Midbrain (tissue), 1 donor: ENCODE measurements at places on chromosomes 13 and 19.

GRCh38 chr13:44031555-44031954, 151.9 kb downstream of the LACC1 start:
- DNase-seq: no peak

- no peak for DNase-seq
Measured at GRCh38 chr19:33411621-33412180, 38.2 kb downstream of the CEBPG start.

- DNase-seq: no peak
Measured at GRCh38 chr19:46287585-46287984, 9.3 kb upstream of the HIF3A start.

GRCh38 chr13:44103429-44104196, 223.9 kb downstream of the LACC1 start:
- DNase-seq: no peak

DNA sequence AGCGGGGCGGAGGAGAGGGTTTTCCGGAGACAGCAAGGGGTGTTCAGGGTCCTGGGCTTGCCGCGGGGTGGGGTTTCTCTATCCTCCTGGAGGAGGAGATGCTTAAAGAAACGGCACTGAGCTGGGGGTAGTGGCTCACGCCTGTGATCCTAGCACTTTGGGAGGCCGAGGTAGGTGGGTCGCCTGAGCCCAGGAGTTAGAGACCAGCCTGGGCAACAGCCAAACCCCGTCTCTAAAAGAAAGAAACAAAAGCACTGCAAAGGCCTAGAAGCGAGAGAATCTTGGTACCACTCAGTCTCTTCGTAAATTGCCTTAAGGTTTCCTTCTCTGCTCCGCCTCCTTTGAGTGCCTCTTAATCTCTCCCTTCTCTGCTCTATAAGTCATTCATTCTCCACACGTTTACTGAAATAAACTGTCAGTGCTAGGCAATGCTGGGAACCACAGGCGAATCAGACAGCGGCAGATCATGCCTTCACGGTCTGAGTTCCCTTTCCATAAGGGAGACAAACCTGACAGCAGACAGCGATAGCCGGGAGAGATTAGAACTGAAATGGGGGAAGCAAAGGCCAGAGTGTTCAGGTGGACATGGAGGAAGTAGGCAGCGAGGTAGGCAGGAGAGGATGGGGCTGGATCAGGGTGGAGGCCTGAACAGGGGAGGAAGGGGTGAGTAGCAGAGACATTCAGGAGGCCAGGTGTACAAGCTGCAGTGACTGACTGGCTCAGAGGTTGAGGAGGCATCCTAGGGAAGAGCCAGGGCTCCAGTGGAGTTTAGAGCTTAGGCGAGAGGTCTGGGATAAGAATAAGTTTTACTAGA, 580 bp downstream of the EIF3K start:
- no peak for DNase-seq

- DNase-seq: no peak
Measured at GRCh38 chr19:35314858-35315470, 14.0 kb upstream of the CD22 start.

GRCh38 chr13:41231786-41232185, 31.6 kb downstream of the MTRF1 start:
- DNase-seq: no peak

GRCh38 chr13:49494645-49495044, 1.1 kb upstream of the PHF11 start:
- DNase-seq: no peak

DNA sequence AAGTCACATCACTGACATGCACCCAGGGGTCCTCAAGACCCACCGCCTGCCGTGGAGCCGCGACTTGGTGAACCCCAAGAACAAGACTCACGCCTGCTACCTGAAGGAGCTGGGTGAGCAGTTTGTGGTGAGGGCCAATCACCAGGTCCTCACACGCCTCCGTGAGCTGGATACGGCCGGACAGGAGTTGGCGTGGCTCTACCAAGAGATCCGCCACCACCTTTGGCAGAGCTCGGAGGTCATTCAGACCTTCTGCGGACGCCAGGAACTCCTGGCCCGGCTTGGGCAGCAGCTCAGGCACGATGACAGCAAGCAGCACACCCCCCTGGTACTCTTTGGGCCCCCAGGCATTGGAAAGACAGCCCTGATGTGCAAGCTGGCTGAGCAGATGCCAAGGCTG, 29.7 kb downstream of the NWD1 start:
- DNase-seq: no peak

DNA sequence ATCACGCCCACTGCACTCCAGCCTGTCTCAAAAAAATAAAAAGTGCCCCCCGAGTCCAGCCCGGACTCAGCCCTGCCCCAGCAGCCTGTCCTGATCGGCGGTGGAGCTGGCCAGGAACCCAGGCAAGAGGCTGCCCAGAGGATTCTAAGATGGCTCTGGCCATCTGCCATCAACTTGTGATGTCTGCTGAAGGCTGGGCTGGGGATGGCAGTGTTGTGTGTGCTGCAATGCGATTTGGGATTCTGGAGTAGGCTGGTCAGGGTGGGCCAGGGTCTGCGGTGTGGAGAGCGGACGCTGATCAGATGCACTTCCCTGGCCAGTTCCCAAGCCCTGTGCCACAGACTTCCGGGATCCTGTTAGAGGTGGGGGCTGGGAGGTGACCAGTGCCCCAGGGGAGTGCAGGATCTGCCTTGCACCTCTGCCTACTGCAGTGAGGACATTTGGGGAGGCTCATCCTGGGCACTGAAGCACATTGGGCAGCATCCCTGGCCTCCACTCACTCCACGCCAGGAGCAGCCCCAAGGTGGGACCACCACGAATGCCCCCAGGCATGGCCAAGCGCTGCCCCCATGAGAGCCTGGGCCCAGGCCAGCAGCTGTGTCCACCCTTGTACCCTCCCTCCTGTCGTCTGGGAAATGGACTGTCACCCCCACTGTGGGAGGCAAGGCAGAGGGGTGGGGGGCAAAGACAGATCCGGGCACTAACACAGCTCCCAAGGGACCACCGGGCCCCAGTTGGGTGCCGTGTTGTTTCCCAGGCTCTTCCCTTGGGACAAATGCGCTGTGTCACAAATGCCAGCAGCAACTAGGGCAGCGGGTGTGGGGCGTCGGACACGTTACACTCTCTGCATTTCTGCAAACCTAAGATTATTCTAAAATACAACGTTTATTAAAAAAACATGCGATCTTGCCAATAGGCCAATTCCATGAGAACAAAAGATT, 3.4 kb upstream of the TBXA2R start:
- no peak for DNase-seq

- DNase-seq: no peak
Measured at GRCh38 chr13:90645582-90645981, 701.9 kb upstream of the MIR17HG start.

GRCh38 chr13:65330287-65330686, 1899.8 kb downstream of the PCDH9 start:
- DNase-seq: no peak

- peak; percentile 21 for DNase-seq
Measured at GRCh38 chr13:108549934-108550333, 79.5 kb upstream of the MYO16 start.

DNA sequence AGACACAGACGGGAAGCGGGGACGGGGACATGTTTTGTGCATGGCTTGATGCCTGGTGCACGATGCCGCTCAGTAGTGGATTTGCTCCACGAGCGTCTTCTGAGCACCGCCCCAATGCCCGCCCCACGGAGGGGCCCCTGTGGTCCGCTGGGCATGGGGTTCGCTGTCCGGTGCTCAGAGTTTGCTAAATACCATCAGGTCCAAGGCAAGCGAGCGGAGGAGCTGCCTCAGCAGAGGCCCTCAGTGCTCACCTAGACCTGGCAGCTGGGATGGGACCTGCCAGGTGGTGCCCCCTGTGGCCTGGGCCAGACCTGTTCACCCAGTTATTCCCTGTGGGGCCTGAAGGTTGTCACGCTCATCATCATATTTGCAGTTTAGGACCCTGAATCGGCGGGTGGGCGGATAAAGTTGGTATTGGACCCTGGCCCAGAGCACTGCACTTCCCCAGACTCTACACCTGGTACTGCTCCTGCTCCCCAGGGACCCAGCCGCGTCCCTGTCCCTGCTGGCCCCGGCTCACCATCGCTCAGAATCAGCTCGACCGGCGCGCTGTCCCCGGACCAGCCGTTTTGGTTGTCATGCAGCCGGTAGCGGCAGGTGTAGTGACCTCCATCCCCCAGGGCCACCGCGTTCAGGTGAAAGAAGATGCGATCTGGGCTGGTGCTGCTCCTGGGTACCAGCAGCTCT, 2.3 kb downstream of the A1BG start:
- no peak for DNase-seq

DNA sequence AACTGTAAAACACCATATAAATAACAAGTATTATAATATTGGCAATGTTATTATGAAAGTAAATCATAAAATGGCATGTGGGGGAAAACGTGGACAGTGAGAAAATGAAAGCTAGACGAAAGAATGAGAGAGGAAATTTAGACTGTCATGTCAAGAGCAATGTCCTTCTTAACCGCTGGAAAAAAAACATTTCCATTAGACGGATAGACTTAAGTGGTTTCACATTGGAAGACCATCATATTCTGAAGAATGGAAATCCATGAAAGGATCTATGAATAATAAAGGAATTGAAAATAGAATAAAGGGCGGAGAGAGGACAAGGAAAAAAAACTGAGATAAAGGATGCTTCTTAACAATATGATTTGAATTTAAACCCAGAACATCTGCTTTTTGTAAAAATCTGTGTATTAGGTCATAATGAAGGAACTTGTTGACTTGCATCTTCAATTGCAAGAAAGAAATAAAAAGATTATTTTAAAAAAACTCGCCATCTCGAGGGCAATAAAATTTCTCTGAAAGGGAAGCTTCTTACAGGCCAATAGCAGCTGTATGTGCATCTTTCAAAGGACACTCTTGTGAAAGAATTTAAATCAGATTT, 90.6 kb downstream of the SPRY2 start:
- DNase-seq: no peak

DNA sequence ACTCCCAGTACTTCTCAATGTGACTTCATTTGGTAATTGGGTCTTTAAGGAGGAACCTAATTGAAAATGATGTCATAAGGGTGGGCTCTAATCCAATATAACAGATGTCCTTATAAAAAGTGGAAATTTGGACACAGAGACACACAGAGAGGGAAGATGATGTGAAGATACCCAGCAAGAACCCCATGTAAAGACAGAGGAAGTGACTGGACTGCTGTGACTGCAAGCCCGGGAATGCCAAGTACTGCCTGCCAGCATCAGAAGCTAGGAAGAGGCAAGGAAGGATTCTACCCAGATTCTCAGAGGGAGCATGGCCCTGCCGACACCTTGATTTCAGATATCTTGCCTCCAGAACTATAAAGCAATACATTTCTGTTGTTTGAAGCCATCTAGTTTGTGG, 239.3 kb downstream of the KCTD12 start:
- no peak for DNase-seq

GRCh38 chr19:7618771-7619510, 10.4 kb downstream of the XAB2 start:
- no peak for DNase-seq

DNA sequence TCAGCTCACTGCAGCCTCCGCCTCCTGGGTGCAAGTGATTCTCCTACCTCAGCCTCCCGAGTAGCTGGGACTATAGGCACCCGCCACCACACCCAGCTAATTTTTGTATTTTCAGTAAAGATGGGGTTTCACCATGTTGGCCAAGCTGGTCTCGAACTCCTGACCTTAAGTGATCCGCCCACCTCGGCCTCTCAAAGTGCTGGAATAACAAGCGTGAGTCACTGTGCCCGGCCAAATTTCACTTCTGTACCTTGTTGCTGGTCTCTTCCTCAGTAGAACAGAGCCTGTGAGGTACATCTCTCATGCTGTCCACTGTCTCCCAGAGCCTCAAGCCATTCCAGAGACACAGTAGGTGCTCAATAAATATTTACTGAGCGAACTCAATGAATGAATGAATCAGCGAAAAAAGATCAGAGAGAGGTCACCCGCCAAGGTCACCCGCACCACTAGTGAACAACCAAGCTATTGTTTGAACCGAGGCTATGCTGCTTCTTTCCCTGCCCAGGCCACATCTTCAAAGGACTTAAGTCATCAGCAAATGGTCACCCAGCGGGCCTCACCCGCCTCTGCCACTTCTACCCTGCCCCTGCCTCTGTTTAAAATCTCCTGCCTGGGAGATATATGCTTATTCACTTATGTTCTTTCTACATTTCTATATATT, 9.3 kb downstream of the TMEM143 start:
- no peak for DNase-seq

DNA sequence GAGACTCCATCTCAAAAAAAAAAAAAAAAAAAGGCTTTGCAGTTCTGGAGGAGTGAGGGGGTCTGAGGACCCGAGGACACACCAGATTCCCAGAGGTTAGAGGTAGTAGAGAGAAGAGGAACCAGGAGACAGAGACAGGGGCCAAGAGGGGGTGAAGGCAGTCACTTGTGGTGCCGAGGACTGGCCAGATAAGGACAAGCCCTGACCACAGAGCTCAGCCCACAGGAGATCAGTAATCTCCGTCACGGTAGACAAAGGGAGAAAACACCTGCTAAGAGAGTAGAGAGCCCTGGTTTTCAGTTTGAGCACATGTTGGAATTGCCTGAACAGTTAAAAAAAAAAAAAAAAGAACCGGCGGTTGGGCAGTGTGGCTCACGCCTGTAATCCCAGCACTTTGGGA, 1.7 kb upstream of the PRAM1 start:
- DNase-seq: no peak

DNA sequence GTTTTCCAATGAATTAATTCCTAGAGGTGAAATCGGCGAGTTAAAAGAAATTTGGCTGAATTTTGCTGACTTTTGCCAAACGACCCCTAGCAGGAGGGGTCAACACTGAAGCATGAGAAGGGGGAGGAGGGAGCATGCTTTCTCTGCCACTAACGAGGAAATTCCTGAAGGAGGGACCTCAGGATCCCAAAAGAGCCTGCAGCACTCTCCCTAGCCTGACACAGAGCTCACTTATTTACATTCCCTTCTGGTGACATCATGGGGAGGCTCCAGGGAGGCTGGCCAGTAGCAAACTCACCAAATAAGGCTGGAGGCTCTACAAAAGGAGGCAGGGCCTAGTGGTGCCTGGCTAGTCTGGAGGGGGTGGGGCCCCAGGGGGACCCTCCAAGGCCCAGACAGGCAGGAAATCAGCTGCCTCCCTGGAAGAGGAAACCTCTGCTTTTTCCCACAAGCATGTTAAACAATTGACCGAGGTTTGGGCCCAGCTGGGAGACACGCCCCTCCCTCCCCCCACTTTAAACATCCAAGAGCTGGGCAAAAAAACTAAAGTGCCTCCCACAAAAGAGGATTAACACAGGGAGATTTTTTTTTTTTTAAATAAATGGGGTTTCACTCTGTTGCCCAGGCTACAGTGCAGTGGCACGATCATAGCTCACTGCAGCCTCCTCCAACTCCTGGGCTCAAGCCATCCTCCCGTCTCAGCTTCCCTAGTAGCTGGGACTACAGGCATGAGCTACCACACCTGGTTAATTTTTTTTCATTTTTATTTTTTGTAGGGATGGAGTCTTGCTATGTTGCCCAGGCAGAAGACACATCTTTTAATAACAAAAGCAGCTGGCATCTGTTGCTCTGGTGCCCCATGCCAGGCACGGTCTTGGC, 2.1 kb downstream of the DAPK3 start:
- peak; percentile 18 for DNase-seq
